Cerebellum (tissue), 4 donors: ENCODE measurements at places on chromosomes 6 and 20. TPM values are rescaled to one million over a fixed set of nuclear protein-coding genes. Genes with fewer than 3 reads are reported as not detected.

Gene CLIC5
- total RNA-seq: 2.4 TPM

- no peak for DNase-seq
Measured at GRCh38 chr6:45387236-45387635, 9.5 kb upstream of the SUPT3H start.

- no peak for DNase-seq
Measured at GRCh38 chr6:131762984-131763383, 44.8 kb upstream of the ENPP1 start.

- DNase-seq: no peak
Measured at GRCh38 chr20:17442588-17442987, 88.6 kb downstream of the BFSP1 start.

- no peak for DNase-seq
Measured at GRCh38 chr6:30687659-30688431, 1.4 kb upstream of the PPP1R18 start.
